ENCODE measurements at places on chromosomes 5 and 9.

DNA sequence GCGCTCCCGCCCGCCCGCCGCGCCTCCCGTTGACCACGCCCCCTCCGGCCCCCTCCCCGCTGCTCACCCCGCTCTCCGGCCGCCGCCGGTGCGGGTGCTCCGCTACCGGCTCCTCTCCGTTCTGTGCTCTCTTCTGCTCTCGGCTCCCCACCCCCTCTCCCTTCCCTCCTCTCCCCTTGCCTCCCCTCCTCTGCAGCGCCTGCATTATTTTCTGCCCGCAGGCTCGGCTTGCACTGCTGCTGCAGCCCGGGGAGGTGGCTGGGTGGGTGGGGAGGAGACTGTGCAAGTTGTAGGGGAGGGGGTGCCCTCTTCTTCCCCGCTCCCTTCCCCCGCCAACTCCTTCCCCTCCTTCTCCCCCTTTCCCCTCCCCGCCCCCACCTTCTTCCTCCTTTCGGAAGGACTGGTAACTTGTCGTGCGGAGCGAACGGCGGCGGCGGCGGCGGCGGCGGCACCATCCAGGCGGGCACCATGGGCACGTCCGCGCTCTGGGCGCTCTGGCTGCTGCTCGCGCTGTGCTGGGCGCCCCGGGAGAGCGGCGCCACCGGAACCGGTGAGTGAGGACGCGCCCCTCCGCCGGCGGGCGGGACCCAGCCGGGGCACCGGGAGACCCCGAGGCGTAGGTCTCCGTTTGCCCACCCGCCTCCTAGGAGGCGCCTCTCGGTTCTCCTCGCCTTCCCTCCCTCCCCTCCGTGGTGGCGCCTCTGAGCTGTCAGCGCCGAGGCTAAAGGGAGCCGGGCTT lies at the start of gene VLDLR:
Gene VLDLR (plus strand): TSS at position 66 of the 739 bp plus-strand sequence. CDS start 403 bp downstream, at position 469.
- DNase-seq = no peak

DNA sequence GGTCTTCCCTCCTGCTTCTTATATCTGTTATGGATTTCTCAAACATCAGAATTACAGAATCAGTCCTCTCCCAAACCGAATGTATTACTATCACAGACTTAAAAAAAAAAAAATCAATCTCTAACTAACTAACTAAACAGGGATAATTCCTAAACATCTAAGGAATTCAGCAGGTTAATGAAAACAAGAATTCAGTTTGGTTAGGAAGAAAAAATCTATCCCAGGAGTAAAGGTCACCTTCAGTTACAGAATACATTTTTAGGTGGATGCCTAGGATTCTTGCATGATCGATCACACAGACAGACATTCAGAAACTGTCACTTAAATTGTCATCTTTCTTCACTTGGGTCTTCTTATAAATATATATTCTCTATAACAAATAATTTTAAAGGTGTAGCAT lies 11.5 kb downstream of the PTAR1 start:
- no peak for DNase-seq

DNA sequence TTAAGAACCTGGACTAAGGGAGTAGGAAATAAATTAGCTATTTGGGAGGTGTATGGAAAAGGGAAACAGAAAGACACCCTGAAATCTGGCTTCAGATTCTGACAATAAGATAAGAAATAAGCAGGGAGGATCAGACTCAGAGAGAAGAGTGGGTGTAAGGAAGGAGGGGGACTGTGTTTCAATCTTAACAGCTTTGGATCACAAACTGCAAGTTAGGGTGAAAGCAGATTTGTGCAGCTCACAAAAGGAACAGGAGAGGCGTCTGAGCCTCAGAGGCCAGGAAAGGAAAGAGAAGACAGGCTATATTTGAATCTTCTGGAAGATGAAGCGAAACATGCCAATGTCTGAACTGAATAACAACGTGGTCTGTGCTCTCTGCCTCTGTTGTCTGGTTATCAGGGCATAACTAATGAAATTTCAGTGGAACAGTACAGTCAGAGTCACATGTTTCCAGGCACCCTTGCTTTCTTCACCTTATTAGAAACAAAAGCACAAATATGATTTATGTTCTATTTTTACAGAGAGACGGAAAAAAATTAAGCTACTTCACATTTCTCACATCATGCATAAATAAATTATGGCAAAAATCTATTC lies 26.6 kb downstream of the SGTB start:
- DNase-seq = no peak

- no peak for DNase-seq
These were observed 134.7 kb upstream of the DMRT1 start for GRCh38 chr9:706606-707459.

GRCh38 chr9:122346478-122347347 lies 24.1 kb upstream of the PTGS1 start:
- no peak for DNase-seq

- no peak for DNase-seq
These were observed 19.2 kb downstream of the DMAC1 start for GRCh38 chr9:7780261-7780988.

DNA sequence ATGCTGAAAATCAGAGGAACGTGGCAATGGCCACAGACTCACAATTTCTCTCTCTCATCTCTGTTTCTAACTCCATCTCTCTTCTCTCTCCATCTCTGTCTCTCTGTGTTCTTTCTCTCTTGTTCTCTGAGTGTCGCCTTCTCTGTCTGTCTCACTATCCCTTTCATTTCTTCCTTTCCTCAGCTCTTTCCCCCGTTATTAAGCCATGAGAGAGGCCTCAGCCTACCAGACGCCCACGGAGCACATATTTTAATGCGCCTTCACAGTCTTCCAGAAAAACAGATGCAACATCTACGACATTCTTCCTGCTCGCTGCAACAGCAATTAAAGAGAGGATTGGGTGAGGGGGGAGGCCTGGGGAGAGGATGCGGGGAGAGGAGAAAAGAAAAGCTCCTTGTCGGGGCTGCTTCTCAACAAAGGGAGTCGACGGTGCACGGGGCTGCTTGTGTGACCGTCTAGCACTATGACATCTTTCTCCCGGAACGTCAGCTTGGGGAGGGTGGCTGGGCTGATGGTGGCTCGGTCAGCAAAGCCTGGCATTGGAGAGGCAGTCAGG lies 37.7 kb upstream of the NEURL1B start:
- no peak for DNase-seq

DNA sequence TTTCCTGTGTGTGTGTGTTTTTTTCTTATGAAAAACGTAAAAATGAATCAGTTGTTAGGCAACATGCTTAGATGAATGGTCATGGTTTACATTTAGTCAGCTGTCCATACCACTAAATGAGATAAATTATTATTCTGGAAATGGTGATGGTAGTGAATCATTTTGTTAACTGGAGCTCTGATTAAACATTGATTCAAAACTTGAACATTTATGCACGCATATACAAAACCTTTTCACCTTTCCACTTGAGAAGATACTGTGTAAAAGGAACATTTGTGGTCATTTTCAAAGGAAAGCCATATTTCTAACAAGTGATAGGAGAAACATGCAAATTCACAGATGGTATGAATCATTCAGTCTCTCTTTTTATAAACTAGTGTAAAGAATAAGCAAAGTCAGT lies 162.0 kb downstream of the SLC25A46 start:
- DNase-seq = no peak

- no peak for DNase-seq
These were observed 112.2 kb upstream of the LHFPL2 start for GRCh38 chr5:78760770-78761169.

DNA sequence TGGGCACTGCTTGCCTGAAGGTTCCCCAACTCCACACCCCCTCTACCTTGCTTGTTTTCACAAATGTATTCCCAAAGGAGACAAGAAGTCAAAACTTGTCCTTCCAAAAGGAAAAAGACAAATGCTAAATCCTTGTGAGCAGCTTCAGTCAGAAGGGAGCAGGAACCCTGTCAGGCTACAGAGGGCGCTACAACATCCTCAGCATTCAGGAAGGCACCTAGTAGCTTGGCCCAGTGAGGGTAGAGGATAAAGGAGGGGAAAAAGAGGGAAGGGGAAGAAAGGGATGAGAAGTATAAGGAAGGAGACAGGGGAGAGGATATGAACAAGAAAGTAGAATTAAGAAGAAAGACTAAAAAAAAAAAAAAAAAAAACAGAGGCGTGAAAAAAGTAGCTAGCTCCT lies 97.5 kb downstream of the MLLT3 start:
- no peak for DNase-seq

DNA sequence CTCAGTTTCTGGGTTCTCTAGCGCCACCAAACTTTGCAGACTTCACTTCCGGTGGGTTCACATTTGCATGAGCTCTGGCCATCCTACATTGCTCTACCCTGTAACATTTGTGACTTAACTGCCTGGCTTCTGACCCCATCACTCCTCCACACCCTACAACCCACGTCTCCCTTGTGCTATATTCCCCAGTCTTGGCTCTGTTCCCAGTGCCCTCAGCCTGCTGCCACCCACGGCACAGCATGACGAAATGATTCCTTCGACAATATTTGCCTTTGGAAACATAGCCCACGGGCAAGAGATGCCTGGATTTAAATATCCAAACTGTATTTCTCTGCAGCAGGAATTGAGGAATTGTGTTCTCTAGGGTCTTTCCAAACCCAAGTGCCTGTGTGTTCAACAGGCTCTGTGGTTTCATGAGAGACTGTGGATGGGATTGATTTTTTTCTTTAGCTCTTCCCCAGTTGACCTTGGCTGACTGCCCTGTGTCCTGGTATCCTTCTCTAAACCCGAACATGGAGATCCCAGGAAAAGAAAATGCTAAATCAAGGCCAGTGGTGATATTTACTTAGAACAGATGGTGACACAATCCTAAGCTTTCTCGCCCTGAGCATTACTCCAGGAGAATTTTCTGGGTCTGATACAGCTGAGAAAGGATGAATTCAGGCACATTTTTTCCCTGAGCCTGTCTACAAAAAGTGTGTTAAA lies 44.4 kb upstream of the GRIA1 start:
- DNase-seq = peak; percentile 47

DNA sequence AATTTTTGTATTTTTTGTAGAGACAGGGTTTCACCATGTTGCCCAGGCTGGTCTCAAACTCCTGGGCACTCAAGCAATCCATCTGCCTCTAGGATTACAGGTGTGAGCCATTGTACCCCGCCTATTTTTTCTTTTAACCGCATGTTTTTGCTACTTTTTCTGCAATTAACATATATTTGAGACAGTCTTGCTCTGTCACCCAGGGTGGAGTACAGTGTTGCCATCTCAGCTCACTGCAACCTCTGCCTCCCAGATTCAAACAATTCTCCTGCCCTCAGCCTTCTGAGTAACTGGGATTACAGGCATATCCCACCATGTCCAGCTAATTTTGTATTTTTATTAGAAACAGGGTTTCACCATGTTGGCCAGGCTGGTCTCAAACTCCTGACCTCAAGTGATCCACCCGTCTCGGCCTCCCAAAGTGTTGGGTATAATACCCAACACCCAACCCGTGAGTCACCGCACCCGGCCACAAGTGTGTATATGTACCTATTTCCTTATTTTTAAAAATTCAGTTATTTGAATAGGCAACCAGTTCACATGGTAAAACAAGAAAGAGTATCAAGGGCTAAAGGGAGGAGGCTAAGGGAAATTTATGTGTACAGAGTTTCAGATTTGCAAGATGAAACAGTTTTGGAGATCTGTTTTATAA lies 13.3 kb downstream of the PHAX start:
- DNase-seq = no peak

DNA sequence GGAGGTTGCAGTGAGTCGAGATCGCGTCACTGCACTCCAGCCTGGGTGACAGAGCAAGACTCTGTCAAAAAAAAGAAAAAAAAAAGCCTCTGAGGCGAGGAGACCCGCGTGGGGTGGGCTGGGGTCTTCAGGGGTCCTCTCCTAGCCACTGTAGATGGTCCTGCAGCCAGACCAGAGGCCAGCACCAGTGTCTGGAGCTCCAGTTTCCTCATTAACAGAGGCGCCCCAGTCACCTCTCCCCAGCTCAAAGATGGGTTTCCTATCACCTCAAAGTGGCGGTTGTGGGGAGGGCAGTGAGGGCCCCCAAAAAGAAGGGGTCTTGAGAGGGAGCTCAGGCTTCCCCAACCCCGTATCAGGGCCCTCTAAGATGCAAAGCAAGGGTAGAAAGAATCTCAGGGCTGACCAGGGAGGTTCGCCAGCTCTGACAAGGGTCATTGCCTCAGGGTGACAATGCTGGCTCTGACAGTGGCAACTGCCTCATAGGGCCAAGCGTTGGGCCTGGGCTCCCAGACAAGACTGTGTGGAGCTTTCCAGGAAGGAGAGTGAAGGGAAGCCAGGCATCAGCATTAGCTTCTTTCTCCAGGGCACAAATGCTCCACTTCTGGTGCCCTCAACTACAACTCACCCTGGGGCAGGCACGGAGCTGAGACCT lies 15.0 kb downstream of the STK10 start:
- DNase-seq = no peak

GRCh38 chr9:107332883-107333282 lies 49.8 kb downstream of the RAD23B start:
- DNase-seq = no peak

GRCh38 chr5:100950985-100951384 lies 47.9 kb upstream of the ST8SIA4 start:
- DNase-seq = no peak

- no peak for DNase-seq
These were observed 79.3 kb upstream of the OTULINL start for GRCh38 chr5:14502294-14502690.

DNA sequence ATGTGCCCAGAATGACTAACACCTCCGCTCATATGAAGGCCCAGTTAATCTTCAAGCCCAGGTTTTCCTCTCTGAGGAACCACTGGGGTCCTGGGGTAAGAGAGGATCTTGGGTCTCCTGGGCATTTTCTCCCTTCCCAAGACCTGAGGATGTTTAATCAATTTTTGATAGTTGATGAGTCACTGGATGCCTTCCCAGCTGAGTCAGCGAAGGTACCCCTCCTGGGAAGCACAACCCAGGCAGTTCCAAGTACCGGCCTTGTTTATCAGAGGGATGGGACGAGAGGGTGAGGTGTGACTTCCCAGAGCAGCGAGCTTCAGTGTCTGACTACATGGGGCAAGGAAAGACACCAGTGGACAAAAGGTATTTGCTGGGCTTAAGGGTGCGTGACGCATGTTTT lies 119.6 kb upstream of the IL12B start:
- no peak for DNase-seq

DNA sequence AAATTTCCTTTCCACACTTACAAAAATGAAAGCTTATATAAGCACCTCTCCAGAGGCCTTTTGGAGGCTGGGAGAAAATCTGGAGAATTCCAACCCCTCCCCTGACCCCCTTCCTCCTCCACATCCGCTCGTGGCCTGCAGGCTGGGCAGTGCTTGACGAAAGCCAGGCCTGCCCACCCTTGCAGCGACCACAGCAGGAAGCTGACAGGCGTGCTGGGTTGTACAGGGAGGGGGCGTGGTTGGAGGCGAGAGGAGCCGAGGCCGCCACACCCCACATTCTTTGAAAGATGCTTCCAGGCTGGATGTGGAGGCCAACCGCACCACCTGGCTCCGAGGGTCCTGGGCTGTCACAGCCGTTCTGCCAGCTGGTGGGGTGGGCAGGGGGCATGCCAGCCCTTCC lies 47.8 kb upstream of the IER5L start:
- no peak for DNase-seq

DNA sequence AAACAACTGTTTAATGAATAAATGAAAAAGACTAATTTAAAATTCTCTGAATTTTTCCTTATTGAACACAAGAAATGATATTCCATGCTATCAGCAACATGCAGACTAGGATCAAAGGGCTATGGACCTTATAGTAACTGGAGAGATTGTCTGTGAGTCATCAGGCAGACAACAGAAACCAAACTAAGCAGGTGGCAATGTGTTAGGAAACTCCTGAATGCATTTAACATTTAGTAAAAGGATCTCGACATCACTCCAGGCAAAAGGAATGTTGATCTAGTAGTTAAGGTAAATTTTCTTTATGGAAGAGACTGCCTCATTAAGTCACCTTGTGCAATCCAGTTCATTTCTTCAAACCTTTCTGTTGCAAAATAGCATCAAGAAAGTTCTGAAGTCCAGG lies 58.4 kb downstream of the ARL15 start:
- no peak for DNase-seq

Measured in NCI-H2081 treated with DMSO at 0.1 percent for 48 hours (cell line).